ENCODE measurements at places on chromosomes 6 and 20.

DNA sequence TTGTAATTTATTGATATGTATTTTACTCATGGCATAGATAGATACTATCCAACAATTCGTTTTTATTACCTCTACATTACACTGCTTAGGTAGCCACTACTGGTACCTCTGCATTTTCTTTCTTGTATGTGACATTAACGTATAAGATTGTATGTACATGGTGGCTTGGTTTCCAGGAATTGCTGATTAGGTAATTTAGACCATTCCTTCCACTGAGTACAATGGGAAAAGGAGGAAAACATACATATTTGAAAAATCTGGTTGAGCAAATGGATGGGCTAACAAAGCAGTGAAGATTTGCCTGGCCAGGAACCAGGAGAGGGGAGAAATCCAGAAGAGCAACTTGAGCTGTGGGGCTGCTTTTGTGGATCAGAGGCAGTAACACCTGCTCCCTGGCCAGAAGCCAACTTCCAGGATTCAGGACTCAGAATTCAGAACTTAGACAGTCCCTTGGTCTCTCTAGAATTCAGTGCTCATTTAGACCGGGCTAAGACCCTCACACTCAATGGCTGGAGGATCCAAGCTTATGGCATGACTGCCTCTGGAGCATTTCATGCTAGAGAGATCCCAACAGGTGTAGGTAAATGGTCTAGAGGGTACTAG, 17.9 kb upstream of the MICB start:
- no peak for DNase-seq

- DNase-seq, result no peak
Measured at GRCh38 chr6:105793130-105793529, 293.0 kb upstream of the PRDM1 start.

DNA sequence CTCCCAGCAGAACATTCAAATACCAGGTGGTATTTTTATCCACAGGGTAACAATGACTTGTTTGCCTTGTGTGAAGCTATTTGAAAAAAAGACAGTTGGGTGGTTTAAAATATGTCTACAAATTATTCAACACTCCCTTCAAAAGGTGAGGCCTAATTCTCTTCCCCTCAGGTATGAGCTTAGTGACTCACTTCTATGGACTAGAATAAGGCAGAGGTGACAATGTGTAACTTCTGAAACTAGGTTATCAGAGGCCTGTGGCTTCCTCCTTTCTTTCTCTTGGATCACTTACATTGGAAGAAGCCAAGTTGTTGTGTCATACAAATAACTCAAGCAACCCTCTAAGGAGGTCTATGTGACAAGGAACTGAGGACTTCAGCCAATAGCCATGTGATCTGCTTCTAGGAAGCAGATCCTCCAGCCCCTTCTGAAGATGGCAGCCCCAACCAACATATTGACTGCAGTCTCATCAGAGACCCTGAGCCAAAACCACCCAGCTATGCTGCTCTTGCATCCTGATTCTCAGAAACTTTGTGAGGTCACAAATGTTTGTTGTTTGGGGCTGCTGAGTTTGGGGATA, 102.6 kb downstream of the SNAP25 start:
- no peak for DNase-seq

DNA sequence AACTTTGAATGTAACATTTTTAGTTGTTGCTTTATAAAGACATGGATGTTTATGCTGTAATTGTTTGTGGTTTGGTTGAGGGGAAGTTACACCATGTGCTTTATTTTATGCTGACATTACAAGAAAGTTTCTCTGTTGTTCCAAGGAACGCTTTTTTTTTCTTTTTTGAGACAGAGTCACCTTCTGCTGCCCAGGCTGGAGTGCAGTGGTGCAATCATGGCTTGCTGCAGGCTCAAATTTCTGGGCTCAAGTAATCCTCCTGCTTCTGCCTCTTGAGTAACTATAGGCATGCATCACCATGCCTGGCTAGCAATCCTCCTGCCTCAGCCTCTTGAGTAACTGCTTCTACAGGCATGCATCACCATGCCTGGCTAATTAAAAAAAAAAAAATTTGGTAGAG, 21.0 kb upstream of the IFNGR1 start:
- DNase-seq, result no peak

- DNase-seq, result no peak
Measured at GRCh38 chr6:107943626-107944439, 14.2 kb downstream of the SEC63 start.

GRCh38 chr6:129382916-129383315, 327.1 kb downstream of the ARHGAP18 start:
- DNase-seq, result no peak

DNA sequence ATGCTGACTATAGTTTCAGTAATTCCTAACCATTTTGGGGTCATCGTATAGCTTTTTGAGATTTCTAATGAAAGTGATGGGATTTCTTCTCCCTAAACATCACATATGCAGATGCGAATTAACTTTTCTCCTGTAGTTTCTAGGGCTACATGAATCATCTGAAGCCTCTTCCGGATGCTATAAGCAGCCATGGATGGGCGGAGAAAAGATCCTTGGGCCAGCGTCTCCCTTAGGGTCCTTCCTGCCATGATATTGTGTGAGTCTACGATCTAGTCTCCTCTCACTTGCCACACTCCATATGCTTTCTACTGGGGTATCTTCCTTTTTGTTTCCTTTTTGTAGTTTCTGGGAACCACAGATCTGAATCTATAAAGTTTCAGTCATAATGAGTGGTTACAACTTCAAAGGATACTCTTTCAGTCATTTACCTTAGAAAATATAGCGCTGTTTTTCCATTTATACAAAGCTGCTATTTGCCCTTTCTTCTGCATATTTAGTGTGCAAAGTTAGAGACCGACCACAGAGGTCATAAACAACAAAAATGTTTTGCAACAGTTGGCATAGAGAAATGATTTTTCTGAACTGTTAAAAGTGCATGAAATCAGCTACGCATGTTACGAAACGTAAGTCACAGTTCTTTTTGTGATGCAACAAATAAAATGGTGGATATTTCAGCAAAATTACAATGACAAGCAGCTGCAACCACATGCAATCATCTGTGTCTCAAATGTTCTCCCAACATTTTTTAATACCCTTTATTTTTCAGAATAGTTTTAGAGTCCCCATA, 396.2 kb upstream of the SLC35B3 start:
- no peak for DNase-seq

DNA sequence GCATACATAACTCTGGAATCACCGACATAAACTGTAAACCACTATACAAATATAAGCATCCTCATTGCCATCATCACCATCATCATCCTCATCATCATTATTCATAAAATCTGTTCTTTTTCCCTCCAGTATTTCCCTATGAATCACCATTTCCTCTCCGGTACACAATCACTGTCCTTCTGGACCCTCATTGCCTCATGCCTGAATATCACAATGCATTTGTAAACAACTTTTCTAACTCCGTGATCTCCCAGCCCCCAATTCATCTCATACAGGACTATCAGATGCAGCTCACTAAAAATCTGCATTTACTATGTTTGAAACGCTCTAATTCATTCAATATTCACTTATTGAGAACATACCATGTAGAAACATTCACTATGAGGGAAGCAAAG, 339.7 kb downstream of the TBC1D32 start:
- no peak for DNase-seq

DNA sequence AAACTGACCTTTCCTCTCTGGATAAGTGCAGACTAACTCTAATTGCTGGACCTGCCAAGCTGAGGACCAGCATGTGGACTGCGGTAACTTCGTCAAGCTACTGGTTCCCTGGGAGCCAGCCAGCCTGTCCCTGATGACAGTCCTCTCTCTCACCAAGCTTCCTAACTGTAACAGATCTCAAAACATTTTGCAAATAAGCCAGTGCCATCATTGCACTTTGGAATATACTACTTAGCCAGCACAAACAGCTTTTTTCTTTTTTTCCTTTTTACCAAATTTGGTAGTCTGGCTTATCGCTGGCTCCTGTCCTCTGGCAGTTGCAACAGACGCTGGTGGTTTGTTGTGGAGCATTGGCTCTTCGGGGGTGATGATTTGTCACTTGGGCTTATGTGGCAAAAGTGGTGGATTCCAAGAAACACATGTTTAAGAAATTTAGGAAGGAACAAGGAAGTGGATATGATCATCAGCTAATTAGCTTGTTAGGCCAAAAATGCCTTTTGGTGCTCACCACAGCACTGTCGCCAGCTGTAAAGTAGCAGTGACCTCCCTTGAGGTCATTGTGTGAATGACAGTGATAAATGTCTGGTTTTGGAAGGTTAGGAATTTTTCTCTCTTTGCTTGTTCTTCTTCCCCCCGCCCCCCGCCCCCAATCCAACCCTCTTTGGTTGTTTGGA, 171.7 kb downstream of the CLIC5 start:
- no peak for DNase-seq
